ENCODE measurements at places on chromosomes 4 and X.

DNA sequence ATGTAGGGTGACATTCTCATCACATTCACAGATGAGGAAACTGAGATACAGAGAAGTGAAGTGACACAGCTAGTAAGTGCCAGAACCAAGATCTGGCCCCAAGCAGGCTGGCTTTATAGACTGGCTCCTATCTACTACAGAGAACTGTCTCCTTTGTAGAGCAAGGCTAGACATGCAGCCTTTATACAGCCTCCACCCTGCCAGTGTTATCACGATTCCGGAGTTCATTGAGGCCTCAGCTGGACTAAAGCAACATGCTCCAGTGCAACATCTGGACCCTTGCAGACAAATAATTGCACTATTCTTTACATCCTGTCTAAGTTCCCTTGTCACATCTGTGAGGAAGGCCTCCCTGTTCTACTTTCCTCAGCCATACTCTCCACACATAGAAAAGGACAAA, 58.0 kb upstream of the XIAP start:
- DNase-seq: no peak

DNA sequence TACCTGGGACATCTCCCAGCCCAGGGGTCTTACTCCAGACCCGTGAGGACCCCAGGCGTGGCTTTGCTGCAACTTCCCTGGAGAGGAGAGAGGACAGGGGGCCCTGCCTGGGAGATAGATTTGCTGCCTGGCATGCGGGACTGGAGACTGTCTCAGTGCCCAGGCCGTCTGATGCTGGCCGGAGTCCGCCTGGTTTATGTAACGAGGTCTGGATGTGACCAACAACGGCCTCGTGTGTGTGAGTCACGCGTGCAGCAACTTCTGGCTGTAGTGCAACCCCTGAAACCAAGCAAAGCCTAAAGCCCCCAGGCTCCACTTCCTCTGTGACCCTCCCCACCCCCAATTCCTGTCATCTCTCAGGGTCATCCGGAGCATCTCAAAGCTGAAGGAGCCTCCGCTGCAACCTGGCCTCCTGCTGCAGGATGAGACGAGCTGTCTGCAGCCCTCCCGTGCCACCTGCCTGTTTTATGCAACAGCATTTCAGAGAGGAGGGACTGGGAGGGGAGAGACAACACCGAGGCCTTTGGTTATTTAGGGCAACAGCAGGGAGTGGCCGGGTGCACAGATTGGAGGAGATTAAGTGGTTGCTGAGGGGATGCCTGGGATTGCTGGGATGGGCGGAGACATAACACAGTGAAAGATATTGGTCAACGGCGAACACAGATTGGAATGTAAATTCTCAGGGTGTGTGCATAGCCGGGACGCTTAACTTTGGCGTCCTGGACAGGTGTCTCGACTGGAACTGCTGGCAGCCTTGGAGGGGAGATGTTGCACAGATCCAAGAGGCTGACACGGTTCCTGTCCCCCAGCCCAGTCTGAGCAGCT, 16.0 kb downstream of the XG start:
- no peak for DNase-seq

DNA sequence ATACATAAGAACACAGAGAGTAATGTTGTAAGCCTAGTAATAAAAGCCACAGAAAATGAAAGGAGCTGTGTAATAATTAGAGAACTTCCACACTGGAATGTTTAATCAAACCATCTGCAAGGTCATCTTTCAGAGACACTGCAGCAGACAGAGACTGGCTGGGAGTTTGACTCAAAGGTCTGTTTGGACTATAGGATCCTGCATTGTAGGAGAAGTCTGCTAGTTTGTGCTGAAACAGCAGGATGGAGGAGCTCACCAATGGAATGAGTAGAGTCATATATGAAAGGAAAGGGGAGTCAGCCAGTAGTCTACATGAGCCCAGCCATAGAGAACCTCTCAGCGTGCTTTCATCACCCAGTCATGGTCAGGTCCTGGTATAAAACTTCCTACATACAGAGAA, 4.5 kb upstream of the ACE2 start:
- DNase-seq: no peak

- DNase-seq: no peak
Measured at GRCh38 chr4:155025762-155026457, 182.5 kb upstream of the NPY2R start.

- DNase-seq: no peak
Measured at GRCh38 chr4:144634978-144635747, 10.8 kb upstream of the HHIP start.

DNA sequence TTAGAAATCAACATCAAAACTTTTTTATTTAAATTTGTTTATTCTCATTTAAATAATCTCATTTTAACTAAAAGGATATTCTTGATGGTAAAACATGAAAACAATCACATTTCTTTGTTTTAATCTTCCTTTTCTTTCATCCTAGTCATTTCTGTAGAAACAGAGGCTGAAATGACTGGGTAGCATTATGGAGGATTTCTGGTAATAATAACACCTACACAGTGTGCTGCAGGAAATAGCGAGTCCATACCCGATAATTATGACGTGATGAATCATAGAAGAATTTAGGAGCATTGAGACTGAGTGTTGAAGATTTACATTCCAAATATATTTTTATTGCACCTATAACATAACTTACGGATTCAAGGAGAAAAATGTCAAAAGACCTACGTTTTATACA, 31.4 kb upstream of the BBS12 start:
- DNase-seq: no peak

DNA sequence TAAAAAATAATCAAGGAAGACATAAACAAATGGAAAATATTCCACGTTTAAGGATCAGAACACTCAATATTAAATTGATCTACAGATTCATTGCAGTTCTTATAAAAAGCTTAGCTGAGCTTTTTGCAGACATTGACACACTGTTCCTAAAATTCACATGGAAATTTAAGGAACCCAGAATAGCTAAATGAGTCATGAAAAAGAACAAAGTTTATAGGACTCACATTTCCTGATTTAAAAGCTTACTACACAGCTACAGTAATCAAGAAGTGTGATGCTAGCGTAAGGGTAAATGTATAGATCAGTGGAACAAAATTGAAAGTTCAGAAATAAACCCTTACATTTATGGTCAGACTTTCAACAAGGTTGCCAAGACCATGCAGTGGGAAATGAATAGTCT, 33.1 kb downstream of the NSUN7 start:
- no peak for DNase-seq

DNA sequence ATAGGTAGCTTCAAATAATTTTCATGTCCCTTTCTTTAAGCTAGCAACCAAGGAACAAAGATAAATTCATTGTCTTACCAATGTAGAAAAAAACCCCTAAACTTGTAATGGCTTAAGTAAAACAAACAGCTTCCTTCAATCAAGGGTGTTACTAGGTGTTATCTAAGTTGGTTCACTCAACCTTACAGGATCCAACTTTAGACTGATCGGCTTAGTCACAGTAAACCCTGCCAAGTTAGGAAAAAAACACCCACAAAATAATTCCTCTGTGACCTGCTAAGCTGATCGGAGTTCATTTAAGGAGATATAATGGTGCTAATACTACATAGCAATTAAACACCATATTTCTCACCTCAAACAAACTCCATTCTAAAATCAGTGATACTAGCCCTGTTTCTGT, 10.1 kb downstream of the AIFM1 start:
- no peak for DNase-seq

DNA sequence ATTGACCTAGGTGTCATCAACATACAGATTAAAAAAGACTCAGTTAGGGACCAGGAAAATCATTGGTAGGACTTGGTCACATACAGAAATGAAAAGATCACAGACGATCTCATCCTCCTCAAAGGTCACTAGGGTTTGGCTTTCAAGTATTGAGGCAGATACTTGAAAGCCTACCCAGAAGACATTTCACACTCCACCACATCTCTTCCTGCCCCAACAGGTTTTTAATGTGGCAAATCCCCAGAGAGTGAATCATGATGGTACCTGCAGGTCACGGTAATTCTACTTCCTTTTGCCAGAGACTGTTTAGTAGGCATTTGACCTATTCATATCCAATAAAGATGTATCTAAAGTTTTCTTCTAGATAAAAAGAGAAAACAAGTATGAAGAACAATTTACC, 44.1 kb downstream of the INPP4B start:
- DNase-seq: no peak

DNA sequence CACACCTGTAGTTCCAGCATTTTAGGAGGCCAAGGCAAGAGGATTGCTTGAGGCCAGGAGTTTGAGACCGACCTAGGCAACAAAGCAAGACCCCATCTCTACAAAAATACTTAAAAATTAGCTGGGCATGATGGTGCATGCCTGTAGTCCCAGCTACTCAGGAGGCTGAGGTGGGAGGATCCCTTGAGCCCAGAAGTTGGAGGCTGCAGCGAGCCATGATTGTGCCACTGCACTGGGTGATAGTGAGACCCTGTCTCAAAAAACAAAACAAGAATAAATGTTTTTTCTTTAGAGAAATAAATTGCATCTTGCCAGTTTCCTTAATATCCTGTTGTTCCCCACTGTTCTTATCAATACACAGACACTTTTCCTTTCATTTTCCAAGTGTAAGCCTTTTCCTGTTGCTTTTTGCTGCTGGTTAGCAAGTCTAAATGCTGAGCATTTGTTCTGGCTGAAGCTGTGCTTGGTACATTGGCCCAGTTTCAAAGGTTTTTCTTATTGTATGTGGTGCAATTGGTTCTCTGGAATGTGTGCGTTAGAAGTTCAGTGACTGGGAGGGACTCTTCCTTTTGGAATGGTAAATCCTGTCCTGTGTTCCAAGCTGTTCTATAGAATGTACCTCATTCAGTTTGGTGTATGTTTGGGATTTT, 98.2 kb downstream of the AFF1 start:
- DNase-seq: no peak

- DNase-seq: no peak
Measured at GRCh38 chr4:13599159-13599558, 28.4 kb downstream of the BOD1L1 start.

GRCh38 chr4:102437111-102437510, 64.0 kb upstream of the NFKB1 start:
- DNase-seq: no peak

DNA sequence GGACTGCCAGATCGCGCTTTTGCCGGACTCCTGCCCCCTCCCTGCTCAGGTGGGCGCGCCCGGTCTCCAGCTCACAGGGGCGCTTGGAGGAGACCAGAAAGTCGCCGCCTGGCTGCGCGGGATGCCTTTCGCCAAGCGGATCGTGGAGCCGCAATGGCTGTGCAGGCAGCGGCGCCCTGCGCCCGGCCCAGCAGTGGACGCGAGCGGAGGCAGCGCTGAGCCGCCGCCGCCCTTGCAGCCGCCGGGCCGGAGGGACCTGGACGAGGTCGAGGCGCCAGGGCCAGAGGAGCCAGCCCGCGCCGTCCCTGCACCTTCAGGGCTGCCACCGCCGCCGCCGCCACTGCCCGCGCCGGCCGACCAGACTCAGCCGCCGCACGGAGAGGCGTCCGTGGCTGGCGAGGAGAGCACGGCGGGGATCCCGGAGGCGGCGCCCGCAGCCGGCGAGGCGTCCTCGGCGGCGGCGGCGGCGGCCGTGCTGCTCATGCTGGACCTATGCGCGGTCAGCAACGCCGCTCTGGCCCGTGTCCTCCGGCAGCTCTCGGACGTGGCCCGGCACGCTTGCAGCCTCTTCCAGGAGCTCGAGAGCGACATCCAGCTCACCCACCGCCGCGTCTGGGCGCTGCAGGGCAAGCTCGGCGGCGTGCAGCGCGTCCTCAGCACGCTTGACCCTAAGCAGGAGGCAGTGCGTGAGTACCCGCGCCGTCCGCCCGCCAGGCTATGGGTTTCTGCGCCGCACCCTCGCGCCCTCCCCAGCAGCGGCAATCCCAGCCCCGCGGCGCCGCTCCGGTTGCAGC, 834 bp downstream of the NHS start:
- DNase-seq: no peak

GRCh38 chrX:47610511-47610910, 9.1 kb downstream of the SYN1 start:
- DNase-seq: no peak

- DNase-seq: no peak
Measured at GRCh38 chrX:30935985-30936384, 46.9 kb upstream of the TAB3 start.

DNA sequence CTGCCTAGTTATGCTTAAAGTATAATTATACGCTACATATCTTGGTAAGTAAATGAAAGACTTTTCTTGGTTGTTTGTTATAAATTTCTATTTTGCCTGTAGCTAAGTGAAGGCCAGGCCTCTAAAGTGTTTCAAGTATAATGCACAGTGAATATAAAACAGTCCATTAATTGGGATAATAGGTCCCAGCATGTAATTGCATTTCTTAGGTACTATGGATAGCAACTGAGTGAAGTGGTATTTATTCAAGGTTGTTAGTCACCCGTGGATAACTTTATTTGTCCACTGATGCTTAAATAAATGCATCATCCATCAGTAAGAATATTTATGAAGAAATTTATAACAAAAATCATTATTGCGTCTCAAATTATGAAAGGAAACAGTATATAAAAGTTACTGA, 59.1 kb downstream of the TEX13C start:
- DNase-seq: no peak

DNA sequence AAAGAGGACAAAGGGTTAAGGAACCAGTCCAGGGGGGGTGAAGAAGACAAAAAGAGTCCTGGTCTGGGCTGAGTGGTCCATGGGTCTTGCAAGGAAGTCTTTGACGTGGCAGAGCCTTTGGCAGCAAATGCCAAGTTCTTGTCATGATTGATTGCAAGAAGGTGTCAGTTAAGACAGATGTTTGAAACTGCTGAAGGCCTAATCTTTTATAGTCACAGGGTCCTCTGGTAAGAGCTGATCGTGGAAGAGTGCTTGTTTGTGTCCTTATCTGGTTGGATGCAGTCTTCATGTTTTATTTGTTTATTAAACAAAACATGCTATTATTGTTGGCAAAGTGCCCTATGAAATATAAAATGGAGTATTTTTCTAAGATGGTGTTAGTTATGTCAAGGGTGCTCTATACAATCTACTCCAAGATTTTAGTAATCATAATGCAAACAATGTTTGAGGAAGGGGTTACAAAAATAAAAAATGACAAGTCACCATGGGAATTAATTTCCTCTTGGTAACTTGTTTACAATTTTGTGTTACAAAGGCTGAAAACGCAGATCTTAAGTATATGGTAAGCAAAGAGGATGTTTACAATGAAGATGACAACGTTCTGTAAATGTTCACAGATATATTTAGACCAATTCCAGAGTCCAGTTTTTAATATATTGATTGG, 85.9 kb downstream of the MAGED4 start:
- no peak for DNase-seq

GRCh38 chrX:23726191-23726590, 16.9 kb downstream of the ACOT9 start:
- no peak for DNase-seq

DNA sequence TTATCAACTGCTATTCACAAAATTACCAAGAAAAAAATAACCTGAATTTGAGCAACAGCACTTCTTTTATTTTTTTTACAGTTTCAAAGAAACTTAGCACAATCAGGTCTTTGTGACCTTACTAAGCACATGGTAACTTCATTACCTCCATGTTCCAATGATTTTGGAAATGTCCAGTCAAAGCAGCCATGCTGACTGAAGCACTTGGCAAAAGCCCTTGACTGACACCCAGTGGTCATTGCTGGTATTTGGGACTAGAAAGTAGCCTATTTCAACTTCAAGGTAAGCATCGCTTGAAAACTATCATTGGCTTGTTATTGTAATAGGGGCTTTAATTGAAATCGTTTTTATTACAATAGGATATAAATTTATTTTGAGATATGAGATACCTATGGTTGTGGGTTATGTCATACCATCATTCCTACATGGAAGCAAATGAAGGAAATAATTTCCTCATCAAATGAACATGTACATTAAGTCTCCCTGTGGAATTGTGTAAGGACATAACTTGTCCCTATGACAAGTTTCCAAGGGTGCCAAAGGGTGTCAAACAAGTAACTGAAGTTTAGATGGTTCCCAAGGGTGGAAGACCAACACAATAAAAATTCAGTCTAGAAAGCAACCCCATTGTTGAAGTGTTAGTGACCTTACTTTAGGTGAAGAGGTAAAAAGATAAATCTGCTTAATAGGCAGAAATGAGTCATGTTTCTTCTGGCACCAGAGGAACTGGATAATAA, 15.2 kb upstream of the ANXA10 start:
- DNase-seq: peak; percentile 5
